ENCODE measurements at places on chromosomes 5 and 9.

- DNase-seq: peak; percentile 99
Observed at GRCh38 chr5:141560725-141561483, 57.9 kb downstream of the DIAPH1 start.

- DNase-seq: peak; percentile 70
Observed at GRCh38 chr5:164335837-164336236, 830.4 kb downstream of the MAT2B start.

GRCh38 chr9:78314550-78314949 is 17.6 kb downstream of the PSAT1 start:
- no peak for DNase-seq

DNA sequence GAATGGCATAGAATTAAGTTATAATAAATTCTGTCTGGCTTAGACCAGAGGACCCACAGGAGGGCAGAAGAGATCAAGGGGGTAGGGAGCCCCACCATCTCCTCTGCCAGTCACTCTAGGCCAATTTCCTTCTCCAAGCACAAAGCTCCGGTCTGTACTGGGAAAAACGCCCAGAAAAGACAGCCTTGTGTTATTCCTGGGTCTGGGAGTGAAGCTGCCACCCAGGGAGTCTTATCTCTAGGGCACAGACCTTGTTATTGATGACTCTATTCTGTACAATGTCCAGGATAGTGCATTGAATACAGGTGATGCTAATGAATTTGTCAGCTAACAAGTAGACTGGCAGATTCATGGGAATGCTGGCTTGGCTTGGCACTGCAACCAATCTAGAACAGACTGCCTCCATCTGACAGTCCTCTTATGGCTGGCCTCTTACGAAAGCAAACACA is 60.7 kb downstream of the MED27 start:
- peak; percentile 34 for DNase-seq

DNA sequence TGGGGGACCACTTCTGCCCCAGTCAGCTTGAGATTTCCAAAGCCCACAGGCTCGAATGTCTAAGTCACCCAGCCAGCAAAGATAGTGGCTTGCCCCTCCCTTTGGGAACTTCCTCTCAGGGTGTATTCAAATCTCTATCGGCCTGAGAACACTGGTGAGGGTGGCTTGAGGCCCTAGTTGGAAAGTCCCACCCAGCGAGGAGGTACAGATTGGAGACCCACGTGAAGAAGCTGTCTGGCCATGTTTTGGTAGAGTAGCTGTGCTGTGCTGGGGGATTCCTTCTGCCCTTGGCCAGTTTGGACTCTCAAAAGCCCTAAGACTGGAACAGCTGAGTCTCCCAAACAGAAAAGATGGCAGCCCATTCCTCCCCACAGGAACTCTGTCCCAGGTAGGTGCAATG is 172.7 kb upstream of the RIOK2 start:
- DNase-seq: no peak

GRCh38 chr5:95941756-95942155 is 19.9 kb downstream of the ELL2 start:
- DNase-seq: no peak

GRCh38 chr5:126694403-126694802 is 82.5 kb upstream of the LMNB1 start:
- peak; percentile 52 for DNase-seq

DNA sequence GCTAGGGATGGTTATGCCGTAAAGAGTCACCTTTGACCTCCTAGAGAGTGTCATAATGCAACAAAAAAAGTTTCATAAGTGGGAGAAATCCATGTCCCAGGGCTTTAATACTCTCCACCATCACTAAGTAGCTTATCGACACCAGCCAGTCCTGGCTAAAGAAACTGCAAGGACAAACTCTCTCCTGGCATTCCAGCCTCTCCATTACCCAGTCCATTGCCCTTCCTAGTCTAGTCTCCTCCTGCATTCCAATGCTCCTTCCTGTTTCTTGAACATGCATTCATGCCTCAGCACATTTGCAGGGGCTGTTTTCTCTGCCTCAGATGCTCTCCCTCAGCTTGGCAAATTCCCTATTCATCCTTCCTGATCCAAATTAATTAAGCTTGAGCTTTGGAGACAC is 364.1 kb downstream of the BRINP1 start:
- no peak for DNase-seq

GRCh38 chr5:147073098-147073497 is 161.7 kb upstream of the STK32A start:
- DNase-seq: no peak

GRCh38 chr5:31887556-31887955 is 248.6 kb downstream of the PDZD2 start:
- DNase-seq: no peak

DNA sequence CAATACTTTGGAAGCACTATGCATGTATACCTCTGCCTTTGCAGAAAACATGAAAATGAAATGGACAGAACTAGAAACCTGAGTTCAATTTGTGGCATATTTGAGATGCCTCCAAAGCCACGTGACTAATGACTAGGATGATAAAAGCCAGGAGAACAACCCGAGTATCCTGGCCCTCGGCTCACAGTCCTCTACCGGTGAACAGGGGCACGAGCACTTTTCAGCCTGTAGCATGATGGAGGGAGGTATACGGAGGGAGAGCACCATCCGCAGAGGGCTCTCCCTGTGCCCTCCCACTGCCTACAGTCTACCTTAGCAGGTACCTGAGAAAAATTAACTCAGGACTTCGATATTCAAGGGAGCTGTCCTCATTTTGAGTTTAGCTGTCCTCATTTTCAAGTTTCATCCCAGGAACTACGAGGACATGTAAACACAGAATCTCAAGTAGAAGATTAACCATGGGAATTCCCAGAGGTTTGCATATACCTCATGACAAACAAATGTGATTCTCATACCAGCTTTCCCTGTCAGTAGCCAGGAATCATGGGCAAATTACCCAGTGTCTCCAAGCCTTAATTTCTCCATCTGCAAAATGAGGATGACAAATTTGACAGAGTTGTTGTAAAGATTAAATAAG is 249.3 kb downstream of the DNAH5 start:
- no peak for DNase-seq

DNA sequence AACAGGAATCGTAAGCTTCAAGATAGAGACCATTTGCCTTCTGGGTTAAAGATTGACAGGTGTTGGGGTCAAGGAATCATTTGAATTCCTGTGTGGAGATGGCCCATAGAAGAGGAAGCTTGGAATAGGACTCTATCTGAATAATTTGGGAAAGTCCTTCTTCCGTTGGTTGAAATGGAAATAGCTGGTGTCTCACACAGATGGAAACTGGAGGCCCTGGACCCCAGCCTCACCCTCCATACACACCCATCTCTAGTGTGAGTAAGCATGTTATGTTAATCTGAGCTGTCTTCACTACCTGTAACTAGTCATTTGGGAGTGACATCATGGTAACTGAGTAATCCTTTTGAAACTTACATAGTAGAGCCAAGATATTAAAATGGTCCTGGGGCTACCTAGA is 184.4 kb downstream of the CD180 start:
- DNase-seq: no peak

GRCh38 chr5:161273410-161273809 is 273.1 kb downstream of the GABRB2 start:
- no peak for DNase-seq
